Small intestine (tissue), 16 donors: ENCODE measurements at places on chromosomes 11 and 22. TPM values are rescaled to one million over a fixed set of nuclear protein-coding genes. Genes with fewer than 3 reads are reported as not detected.
A peak's percentile ranks its signal among the peaks of the same experiment; 100 is the strongest.

DNA sequence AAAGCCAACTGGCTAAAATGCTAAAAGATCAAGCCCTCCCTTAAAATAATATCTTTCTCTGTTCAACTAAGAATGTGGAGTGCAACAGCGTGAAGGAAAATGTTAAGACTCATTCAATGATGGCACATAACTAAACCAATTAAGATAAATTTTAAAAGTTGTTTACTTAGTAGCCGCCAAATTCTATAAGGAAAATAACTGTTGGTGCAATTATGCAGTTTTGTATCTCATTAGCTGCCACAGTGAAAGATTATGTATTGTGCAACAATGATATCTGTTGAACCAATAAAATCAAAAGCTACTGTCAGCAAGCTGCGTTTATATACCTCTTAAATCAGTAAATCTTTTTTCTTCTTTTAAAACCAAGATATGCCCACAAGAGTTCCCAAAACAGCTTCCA lies 55.5 kb downstream of the SIK3 start:
- no peak overlapping the region for H3K4me3 ChIP-seq
- no peak for DNase-seq
- no peaks in the 10 kb centered on the region for H3K27me3 ChIP-seq

DNA sequence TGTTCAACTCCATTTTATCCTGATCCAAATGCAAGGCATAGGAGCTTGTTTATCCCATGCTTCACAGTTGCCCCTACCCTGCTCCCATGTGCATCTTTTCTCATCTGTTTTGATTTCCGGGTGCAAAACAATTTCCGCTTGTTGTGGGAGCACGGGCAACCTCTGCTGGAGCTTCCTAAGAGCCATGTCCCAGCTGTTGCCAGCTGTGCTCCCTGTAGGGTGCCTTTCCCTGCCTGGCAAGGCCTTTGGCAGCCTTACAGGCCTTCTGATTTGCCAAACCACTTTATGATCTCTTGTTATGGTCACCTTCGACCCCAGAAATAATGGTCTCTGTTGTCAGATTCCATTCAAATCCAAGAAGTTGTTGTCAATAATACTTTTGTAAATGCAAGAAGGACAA lies 1038.5 kb downstream of the OPCML start:
- no peaks in the 10 kb centered on the region for H3K4me1 ChIP-seq
- no peaks in the 10 kb centered on the region for H3K36me3 ChIP-seq
- no peak overlapping the region for H3K27ac ChIP-seq
- DNase-seq: no peak
- H3K27me3 ChIP-seq: no peaks in the 10 kb centered on the region
- no peak overlapping the region for H3K4me3 ChIP-seq

RANBP1 gene
- polyA plus RNA-seq: 121 TPM

DNA sequence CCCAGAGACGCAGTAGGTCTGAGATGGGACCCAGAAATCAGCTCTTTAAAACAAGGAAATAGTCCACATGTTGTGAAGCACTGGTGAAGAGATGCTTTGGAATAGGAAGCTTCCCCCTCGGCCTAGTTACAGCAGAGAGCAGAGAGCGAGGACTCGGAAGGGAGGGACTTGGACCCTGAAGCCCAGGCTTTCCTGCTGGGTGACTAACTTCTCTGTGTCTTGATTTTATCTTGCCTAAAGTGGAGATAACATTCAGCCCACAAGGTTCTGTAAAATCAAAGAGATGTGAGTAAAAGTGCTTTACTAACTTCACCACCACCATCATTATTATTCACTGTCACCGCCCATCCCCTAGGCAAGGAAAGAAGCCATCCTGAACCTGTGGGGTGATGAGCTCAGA lies 58.4 kb downstream of the THAP12 start:
- H3K4me1 ChIP-seq: no peaks in the 10 kb centered on the region
- no peak overlapping the region for H3K27ac ChIP-seq
- H3K4me3 ChIP-seq: no peak overlapping the region
- no peaks in the 10 kb centered on the region for H3K36me3 ChIP-seq
- no peak for DNase-seq

CCDC73 gene
- polyA plus RNA-seq: not detected

GRCh38 chr11:130431331-130431773 lies 2.9 kb upstream of the ADAMTS8 start:
- H3K4me3 ChIP-seq: no peak overlapping the region
- H3K36me3 ChIP-seq: no peaks in the 10 kb centered on the region
- peak; percentile 64 for DNase-seq
- no peak overlapping the region for H3K27ac ChIP-seq
- peaks cover 38% of the 10 kb centered on the region for H3K27me3 ChIP-seq
- H3K4me1 ChIP-seq: peaks cover 12% of the 10 kb centered on the region

DNA sequence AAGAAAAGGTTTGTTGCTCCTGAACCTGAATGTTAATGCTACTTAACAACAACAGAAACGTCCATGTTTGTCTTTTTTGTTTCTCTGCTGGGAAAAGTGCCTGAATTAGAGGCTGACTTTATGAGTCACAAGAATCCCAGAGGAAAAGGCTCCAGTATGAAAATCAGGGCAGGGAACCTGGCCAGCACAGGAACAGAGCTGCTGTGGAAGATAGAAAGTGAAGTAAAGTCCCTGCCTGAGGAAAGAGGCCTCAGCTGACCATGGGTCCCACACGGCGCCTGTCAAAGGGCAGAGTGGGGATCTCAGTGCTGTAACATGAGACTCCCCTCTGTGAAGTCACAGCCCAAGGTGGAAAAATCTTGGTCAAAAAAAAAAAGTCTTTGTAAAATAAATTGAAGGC lies 632.3 kb upstream of the CCDC90B start:
- H3K4me3 ChIP-seq: no peak overlapping the region
- no peaks in the 10 kb centered on the region for H3K4me1 ChIP-seq
- H3K27me3 ChIP-seq: no peaks in the 10 kb centered on the region
- H3K36me3 ChIP-seq: no peaks in the 10 kb centered on the region

USP35 gene
- 1.9 TPM for polyA plus RNA-seq

- no peaks in the 10 kb centered on the region for H3K27me3 ChIP-seq
- no peak overlapping the region for H3K4me3 ChIP-seq
- no peak overlapping the region for H3K27ac ChIP-seq
- H3K36me3 ChIP-seq: peaks cover 3% of the 10 kb centered on the region
- peaks cover 12% of the 10 kb centered on the region for H3K4me1 ChIP-seq
These were observed 4.5 kb downstream of the RNF121 start for GRCh38 chr11:71933141-71933933.

APOL3 gene
- 19.7 TPM for polyA plus RNA-seq

GRCh38 chr11:27085605-27086004 lies 45.0 kb downstream of the BBOX1 start:
- H3K36me3 ChIP-seq: no peaks in the 10 kb centered on the region
- H3K4me1 ChIP-seq: no peaks in the 10 kb centered on the region
- H3K27me3 ChIP-seq: no peaks in the 10 kb centered on the region

DNA sequence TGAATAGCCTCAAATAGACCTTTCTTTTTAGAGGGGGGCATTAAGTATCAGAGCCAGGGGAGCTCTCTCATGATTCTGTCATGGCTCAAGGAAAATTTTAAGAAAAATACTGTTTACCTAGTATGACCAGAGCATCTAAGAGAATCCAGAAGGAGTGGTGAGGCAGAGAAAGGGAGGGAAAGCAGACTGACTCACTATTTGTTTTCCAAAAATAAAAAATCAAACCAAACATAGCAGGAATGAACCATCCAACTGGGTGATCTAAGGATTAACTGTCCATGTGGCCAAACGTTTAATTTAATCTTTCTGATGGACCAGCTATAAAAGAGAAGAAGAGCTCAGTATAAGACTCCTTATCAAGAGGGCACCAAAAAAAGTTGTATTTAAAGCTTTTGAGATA lies 70.8 kb downstream of the GAB2 start:
- DNase-seq: no peak
- peaks cover 20% of the 10 kb centered on the region for H3K4me1 ChIP-seq
- H3K36me3 ChIP-seq: no peaks in the 10 kb centered on the region
- no peak overlapping the region for H3K4me3 ChIP-seq

DNA sequence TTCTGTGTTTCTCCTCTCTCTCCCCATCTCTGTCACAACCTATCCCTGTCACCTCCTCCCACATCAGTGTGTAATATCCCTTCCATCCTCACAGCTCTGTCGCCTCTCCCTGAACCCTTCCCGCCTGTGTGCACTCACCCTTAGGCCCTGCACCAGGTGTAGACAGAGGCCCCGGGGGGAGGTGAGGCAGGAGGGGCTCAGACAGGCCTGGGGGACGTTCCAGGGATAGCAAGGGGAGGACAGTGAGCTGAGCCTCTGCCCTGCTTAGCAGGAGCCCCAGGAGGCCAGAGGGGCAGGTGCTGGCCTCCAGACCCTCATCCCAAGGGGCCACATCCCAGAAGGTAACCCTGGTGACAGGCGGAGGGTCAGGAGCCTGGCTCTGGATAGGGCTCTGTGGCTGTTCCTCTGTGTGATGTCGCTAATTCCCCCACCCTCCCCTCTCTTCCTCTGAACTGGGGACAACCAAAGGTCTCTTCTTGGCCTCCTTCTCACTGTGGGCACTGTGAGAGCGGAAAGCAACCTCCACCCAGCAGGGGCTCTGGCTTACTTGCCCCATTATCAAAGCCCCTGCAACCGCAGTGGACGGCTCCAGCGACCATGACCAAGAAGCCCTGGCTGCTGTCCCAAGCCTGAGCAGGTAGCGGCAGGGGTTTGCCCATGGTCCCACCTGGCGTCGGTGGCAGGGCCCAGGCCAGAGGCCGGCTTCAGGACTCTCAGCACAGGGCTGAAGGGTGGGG lies 35.7 kb downstream of the KCNJ4 start:
- no peaks in the 10 kb centered on the region for H3K36me3 ChIP-seq
- peaks cover 5% of the 10 kb centered on the region for H3K4me1 ChIP-seq
- DNase-seq: no peak
- H3K4me3 ChIP-seq: no peak overlapping the region
- no peaks in the 10 kb centered on the region for H3K27me3 ChIP-seq

GRCh38 chr11:14554959-14555358 lies 34.8 kb upstream of the PSMA1 start:
- H3K27me3 ChIP-seq: no peaks in the 10 kb centered on the region
- no peak for DNase-seq
- H3K4me3 ChIP-seq: no peak overlapping the region

DNA sequence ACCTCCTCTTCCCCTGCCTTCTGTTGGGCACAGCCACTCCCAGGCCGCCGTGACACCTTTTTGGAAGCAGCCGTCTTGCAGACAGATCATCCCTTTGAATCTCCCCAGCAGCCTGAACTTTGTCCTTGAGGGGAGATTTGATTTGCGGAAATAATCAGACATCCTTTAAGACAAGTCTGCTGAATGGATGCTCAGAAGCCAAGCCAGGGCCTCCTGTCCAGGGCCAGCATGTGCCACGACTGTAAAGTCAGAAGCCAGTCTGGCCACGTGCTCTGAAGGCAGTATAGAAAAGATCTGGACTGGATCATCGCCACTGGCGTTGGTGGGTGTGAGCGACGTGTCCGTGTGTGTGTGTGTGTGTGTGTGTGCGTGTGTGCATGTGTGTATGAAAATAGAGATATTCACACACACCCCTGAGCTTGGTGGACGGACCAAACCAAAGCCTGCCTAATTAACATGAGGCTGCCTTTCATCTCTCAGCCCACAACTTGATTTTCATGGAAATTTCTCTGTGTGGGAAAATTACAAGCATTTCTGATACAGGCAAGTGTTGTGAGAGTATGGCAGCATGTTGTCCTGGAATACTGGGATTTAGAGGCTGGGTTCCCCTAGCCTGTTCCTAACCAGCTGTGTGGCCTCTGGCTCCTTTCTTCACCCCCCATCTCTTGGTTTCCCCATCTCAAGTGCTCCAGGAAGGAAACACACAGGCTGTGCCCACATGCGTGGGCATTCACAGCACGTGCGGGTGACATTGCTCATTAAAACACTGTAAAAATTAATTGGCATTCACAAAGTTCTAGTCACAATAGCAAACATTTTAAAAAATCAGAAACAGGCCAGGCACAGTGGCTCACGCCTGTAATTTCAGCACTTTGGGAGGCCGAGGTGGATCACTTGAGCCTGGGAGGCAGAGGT lies 61.8 kb upstream of the WNT7B start:
- no peak overlapping the region for H3K4me3 ChIP-seq
- DNase-seq: peak; percentile 30
- no peaks in the 10 kb centered on the region for H3K36me3 ChIP-seq
- no peaks in the 10 kb centered on the region for H3K27me3 ChIP-seq

FAM118A gene
- 17.9 TPM for polyA plus RNA-seq

DNA sequence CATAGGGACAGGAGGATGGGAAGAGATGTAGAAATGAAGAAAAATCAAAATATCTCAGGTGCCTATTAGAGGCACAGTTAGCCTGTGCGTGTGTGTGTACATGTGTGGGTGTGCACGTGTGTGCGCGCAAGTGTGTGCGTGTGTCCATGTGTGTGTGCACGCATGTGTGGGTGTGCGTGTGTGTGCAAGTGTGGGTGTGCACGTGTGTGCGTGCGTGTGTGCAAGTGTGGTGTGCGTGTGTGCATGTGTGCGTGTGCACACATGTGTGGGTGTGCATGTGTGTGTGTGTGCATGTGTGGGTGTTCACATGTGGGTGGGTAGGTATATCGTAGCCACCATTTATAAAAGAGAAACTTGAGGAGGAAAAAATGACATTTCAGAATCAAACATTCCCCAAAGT lies 9.4 kb downstream of the CRYBB2 start:
- peaks cover 2% of the 10 kb centered on the region for H3K27me3 ChIP-seq
- no peaks in the 10 kb centered on the region for H3K4me1 ChIP-seq
- H3K36me3 ChIP-seq: no peaks in the 10 kb centered on the region
- no peak overlapping the region for H3K4me3 ChIP-seq
- H3K27ac ChIP-seq: no peak overlapping the region
- DNase-seq: no peak

GRCh38 chr11:126310200-126310991 lies 6.5 kb downstream of the DCPS start:
- H3K27me3 ChIP-seq: no peaks in the 10 kb centered on the region
- no peak overlapping the region for H3K4me3 ChIP-seq
- no peaks in the 10 kb centered on the region for H3K36me3 ChIP-seq

GRCh38 chr22:36737776-36738175 lies 34.2 kb upstream of the CACNG2 start:
- peaks cover 2% of the 10 kb centered on the region for H3K4me1 ChIP-seq
- no peak for DNase-seq
- no peak overlapping the region for H3K4me3 ChIP-seq
- no peaks in the 10 kb centered on the region for H3K36me3 ChIP-seq
- no peaks in the 10 kb centered on the region for H3K27me3 ChIP-seq
- no peak overlapping the region for H3K27ac ChIP-seq

C11orf91 gene
- not detected for polyA plus RNA-seq

DNA sequence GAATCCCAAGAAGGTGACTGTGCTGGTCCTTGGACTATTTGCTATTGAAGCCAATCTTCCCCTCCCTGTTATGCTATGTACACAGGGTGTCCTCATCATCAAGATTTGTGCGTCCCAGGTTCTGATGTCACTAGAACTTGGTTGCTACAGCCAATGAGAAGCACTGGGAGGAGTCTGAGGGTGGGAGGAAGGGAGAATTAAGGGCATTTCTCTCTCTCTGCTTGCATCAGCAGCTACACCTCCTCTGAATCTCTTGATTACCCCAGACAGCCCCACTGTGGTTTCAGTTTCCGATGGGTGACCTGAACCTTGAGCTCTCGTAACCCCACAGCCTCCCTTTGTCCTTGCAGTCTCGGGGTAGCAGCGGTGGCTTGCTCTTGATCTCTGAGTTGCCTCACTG lies 212.4 kb upstream of the SESN3 start:
- peak; percentile 21 for DNase-seq
- H3K27me3 ChIP-seq: no peaks in the 10 kb centered on the region
- H3K36me3 ChIP-seq: no peaks in the 10 kb centered on the region
- no peak overlapping the region for H3K4me3 ChIP-seq
- H3K4me1 ChIP-seq: no peaks in the 10 kb centered on the region

- no peaks in the 10 kb centered on the region for H3K4me1 ChIP-seq
- peaks cover 18% of the 10 kb centered on the region for H3K36me3 ChIP-seq
- no peaks in the 10 kb centered on the region for H3K27me3 ChIP-seq
- peak overlapping the region; percentile 43 for H3K27ac ChIP-seq
- peak; percentile 13 for DNase-seq
These were observed 12.5 kb downstream of the L3MBTL2 start for GRCh38 chr22:41217553-41218157.
